ENCODE measurements at places on chromosomes 3 and 15.

GRCh38 chr15:77904901-77905300 lies 172.6 kb downstream of the TBC1D2B start:
- DNase-seq, result no peak

- DNase-seq, result no peak
Measured at GRCh38 chr3:131178710-131179375, 152.2 kb downstream of the NEK11 start.

DNA sequence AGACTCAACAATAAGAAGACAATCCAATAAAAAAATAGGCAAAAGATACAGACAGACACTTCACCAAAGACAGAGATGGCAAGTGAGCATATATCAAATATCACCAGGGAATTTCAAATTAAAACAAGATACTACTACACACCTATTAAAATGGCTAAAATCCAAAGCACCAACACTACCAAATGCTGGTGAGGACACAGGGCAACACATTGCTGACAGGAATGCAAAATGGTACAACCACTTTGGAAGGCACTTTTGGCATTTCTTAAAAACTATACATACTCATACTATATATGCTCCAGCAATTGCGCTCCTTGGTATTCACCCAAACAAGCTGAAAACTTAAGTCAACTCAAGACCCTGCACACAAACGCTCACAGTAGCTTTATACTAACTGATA lies 12.9 kb downstream of the DLG1 start:
- no peak for DNase-seq

DNA sequence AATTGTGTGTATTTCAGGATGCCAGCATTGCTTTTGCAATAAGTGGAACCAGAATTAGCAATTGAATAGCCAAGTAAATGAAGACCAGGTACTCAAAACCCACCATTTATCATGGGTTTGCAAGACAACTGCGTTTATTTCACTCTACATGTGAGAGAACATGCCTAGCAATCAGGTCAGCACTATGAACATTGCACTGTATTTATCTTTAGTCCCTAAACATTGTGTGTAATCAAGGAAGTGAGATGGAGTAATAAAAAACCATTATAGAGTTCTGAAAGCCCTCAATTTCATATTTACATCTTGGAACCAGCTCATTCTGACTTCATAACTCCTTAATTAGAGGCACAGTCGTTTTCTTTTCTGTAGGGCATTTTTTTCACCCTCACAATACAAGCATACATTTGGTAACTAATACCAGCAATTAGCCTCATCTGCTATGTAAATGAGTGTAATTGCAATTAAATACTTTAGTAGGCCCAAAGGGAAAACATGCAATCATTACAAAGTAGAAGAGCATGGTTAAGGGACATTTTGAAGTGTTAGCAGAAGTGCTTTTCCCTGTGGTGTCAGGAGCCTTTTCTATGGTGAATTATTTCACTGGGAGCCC lies 153.1 kb upstream of the DPH6 start:
- no peak for DNase-seq

DNA sequence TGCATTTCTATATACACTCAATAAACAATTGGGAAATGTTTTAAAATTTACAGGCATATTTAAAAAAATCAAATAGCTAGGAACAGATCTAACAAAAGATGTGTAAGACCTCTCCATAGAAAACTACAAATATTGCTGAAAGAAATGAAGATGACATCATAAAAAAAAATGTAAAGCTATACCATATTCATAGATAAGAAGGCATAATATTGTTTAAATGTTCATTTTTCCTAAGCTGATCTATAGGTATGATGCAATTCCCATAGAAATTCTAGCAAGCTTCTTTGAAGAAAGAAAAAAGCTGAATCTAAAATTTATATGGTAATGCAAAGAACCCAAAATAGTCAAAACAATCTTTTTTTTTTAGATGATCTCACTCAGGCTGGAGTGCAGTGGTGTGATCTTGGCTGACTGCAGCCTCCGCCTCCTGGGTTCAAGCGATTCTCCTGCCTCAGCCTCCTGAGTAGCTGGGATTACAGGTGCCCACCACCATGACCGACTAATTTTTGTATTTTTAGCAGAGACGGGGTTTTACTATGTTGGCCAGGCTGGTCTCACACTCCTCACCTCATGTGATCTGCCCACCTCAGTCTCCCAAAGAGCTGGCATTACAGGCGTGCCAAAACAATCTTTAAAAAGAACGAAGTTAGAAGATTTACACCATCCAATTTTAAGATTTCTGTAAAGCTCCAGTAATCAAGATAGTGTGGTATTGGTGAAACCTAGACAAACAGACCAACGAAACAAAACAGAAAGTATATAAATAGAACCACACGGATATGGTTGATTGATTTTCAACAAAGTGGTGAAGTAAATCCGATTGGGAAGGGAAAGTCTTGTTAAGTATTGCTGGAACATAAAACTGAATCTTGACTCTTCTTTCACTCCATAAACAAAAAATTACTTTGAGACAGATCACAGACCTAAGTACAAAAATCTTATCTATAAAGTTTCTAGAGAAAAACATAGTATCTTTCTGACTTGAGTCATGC lies 6.3 kb upstream of the BHLHE40 start:
- no peak for DNase-seq

DNA sequence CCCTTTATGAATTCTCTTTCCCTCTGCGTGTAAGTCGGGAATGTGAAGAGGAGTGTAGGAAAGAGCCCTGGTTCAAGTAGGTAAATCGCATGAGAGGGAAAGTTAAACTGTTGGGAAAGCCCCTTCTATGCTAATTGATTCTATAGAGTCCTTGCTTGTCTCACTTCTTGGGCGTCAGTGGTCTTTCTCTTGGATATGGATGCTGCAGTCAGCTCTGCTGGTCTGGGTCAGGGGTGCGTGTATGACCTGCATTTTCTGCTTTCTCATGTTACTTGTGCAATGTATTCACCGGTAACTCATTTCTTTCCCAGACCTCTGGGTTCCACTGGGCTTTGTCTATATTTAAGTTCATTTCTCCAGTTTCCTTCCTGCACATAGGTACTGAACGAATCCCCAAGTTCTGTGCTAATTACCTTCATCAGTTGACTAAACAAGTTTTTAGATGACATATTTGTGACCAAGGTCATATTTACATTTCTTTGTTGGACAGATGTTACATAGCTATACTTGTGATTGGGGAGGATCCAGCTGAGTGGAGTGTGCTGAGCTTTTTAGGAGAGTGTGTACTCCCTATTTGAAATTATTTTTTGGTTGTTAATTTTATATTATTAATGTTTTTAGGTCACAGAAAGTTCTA lies 1.4 kb downstream of the SETD5 start:
- no peak for DNase-seq

DNA sequence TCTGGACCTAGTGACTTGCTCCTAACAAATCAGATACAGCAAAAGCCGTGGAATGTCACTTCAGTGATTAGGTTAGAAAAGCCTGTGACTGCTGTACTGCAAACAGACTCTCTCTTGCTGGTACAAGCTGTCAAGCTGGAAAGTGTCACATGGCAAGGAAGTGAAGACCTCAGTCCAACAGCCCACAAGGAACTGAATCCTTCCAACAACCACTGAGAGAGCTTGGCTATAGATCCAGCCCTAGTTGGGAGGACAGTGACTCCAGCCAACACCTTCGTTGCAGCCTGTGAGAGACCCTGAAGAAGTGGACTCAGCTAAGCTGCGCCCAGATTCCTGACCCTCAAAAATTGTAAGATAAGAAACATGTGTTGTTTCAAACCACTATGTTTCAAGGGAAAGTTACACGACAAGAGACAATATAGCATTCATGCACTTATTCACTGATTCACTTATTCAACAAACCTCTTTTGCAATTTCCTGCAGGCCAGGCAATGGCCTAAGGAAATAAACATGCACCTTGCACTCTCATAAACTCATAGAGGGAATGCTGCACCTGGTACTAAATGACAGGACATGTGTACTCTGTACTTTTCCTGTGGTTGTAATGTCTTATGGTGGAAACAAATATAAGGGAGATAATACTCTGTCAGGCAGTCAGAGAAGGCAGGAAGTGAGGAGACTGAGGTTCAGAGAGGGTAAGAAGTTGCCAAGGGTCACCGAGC lies 142.9 kb downstream of the CADPS start:
- DNase-seq, result no peak

GRCh38 chr3:111882799-111883198 lies 23.7 kb downstream of the PHLDB2 start:
- no peak for DNase-seq

DNA sequence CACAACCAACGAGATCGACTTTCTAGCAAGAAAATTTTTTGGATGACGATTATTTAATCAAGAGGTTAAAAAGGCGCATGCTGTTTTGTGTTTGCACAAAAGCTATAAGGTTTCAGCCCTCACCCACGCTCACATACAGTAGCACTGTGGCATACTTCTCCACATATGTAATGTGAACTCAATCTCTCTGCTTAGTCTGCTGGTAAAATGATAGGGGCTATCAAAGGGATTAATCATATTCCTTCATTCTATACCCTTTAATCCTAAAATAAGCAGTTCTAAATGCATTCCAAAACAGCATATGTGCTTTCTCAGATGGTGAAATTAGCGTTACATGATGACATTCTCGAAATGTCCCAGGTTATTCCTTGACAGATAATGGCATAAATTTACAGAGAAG lies 196.9 kb upstream of the PRICKLE2 start:
- no peak for DNase-seq

DNA sequence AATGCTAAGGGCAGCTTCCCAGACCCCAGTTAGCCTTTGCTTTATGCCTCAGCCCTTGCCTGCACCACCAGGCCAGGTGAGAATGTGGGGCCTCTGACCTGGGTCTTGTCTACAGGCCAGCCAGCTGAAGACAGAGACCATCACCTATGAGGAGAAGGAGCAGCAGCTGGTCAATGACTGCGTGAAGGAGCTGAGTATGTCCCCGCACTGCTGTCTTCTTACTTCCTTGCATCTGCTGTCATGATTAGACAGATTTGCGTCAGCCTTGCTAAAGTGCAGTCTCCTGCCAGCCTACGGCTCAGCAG lies 74.6 kb downstream of the CCK start:
- no peak for DNase-seq

DNA sequence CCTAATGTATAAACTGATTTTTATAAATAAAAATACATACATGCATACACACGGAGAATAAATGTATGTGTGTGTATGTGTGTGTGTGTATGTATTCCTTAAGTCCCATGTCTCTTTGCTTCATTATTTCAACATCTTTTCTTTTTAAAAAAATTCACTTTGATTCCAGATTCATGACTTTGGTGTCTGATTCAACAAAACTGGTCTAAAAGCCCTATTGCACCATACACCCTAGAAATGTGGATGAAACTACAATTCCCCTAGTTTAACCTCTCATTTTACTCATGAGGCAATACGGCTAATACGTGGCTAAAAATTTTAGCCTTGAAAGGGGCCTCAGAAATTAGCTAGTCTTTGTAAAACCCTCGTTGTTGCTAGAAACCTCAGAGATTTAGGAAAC lies 228.1 kb downstream of the ADAMTS9 start:
- no peak for DNase-seq

GRCh38 chr3:122562923-122563716 lies 980 bp downstream of the PARP9 start:
- DNase-seq, result no peak

GRCh38 chr3:169008776-169009358 lies 654.6 kb downstream of the MECOM start:
- no peak for DNase-seq

GRCh38 chr15:47932261-47932660 lies 188.5 kb upstream of the SLC24A5 start:
- no peak for DNase-seq

GRCh38 chr3:184551103-184551502 lies 10.5 kb upstream of the EPHB3 start:
- DNase-seq, result no peak

GRCh38 chr3:42763021-42763420 lies 10.0 kb downstream of the CCDC13 start:
- DNase-seq, result no peak

- no peak for DNase-seq
Measured at GRCh38 chr3:193655831-193656433, 62.9 kb downstream of the OPA1 start.

DNA sequence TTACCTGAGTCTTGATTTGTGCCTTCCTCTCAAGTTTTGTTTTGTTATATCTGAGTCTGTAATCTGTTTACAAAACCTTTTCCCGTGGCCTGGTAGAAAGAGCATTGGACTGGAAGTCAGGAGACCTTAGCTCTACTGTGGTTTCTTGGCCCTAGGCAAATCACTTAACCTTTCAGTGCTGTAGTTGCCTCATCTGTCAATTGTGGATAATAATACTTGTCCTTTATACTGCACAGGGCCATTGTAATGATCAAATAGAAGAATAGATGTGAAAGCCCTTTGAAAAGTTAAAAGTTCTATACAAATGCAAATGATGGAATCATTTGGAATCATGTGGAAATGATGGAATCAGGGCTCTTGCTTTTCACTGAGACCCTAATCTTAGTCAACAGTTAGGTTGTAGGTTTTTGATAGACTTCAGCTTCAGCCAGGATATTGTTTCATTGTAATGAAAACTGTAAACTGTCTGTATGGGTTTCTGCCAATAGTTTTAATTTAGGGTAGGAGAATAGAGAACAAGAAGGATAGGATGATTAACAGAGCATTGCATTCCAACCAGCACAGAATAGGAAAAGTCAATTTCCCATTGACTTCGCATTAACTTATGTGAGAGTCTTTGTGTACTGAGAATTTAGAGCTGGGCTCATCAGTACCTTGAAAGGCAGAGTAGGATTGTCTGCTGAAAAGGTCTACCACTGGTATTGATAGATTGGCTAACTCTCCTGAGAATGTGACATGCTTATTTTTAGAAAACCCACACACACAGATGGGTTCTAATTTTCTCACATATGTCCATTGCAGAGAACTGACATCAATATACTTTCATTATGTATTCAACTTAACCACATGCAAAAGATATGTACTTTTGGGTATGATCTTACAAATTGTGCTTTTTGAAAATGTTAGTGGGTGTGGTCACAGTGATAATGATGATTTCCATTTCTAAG lies 21.8 kb downstream of the MAP2K5 start:
- no peak for DNase-seq

GRCh38 chr3:182524711-182525401 lies 268.4 kb upstream of the ATP11B start:
- DNase-seq, result no peak

DNA sequence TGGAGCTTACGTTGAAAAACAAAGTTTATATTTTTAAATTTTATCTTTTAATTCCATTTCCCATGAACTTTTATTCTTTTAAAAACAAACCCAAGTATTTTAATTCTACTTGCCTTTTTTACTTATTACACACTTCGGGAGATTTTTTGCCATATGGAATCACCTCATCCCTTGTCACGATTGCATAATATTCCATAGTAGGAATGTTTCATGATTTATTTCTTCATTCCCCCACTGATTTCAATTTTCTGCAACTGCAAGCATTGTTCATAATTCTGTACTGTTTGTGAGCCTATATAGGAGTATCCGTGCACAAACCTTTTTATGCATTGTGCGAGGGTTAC lies 574 bp upstream of the SLC25A36 start:
- no peak for DNase-seq

- DNase-seq, result no peak
Measured at GRCh38 chr15:66875588-66876420, 173.8 kb downstream of the SMAD6 start.

DNA sequence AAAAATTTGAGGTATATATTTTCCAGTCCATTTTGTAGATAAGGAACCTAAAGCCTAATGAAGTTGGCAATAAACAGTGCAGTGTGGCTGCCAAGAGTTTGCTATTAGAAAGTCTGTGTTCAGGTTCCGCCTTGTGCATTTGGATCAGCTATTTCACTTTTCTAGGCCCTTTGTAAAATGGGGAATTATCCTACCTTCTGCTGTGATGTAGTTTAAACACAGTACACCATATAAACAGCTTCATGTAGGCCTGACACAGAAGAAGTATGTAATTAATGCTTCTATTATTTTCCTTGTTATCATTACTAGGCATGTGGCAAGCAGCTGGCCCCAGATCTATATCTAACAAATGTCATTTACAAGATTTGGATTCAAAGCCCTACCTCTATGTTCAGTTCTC lies 456.3 kb downstream of the GABRG3 start:
- no peak for DNase-seq
